NCI-H1930 (cell line): ENCODE measurements at places on chromosomes 3 and 15.
A peak's percentile ranks its signal among the peaks of the same experiment; 100 is the strongest.

DNA sequence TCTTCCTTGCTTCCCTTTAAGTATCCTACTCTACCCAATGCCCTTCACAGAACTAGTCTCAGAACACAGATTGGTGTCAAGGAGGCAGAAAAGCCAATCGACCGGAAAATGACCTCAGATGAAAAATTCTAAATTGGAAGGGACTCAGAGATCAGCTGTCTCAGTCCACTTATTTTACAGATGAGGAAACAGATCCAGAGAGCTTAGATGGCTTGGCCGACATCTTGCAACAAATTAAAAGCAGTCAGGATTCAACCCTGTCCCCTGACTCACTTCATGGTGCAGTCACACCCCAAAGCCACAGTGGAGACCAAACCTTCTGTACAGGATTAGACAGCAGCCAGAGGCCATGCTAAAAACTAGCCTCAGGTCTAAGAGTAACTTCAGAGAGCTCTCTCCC is 169.3 kb upstream of the BHLHE40 start:
- no peak for DNase-seq

GRCh38 chr3:42340466-42340865 is 69.9 kb downstream of the LYZL4 start:
- DNase-seq, result no peak

DNA sequence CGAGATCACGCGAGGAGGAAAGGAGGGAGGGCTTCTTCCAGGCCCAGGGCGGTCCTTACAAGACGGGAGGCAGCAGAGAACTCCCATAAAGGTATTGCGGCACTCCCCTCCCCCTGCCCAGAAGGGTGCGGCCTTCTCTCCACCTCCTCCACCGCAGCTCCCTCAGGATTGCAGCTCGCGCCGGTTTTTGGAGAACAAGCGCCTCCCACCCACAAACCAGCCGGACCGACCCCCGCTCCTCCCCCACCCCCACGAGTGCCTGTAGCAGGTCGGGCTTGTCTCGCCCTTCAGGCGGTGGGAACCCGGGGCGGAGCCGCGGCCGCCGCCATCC is 1.1 kb upstream of the SETD5 start:
- DNase-seq, result peak; percentile 34

GRCh38 chr15:83858820-83859505 is 205.0 kb downstream of the ADAMTSL3 start:
- no peak for DNase-seq

DNA sequence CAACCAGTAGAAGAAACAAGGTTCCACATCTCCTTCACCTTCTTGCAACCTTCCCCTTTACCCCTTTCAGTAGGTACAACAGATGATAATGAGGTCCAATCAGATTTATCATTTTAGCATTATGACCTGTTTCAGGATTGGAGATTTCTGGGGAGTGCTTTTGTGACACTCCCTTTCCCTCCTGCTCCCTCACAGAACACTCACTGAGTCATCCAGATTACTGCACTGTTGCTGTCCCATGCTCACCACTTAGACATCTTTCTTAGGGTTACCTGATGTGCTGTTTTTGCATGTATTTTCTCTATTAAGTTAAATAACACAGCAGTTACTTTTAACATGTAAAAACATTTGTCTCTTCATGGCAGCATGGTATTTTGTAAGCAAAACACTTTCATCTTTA is 118.5 kb downstream of the MFSD1 start:
- no peak for DNase-seq

DNA sequence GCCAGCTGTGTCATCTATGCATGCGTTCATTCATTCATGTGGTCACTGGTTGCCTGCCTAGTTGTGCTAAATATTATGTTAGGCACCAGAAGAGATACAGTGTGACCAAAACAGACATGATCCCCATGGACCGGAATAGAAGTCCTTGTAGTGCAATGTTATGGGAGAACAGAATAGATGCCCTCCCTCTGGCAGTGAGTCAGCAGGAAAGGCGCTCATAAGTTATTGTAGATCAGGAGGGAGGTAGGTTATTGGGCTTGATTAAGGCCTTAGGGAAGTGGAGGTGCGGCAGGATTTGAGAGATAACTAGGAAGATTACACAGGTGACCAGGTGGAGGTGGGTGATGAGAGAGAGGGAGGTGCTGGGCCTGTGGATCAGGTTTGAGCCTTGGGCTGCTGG is 5.2 kb downstream of the MCTP2 start:
- no peak for DNase-seq

DNA sequence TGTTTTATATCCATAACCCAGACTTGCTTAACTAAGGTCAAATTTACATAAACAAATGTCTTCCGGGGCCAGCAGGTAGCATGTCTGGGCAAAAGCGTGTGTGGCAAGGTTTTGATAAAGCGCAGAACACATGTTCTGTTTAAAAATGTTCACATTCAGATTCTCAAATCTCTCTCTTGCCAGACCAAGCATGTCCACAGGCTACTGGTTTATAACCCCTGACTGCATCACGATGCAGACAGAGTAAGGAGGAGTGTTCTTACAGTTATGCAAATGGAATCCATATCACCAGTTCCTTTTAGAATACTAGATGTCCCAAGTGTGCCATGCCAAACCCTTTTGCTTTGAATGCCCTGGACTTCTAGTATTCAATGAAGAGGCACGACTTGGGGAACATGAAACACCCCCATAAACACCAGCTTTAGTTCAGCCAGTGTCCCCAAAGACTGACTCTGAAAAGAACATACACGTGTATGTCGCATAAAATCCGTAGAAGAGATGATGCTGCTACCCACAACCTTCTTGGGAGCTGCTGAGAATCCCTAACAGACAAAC is 412.0 kb downstream of the CNTN4 start:
- no peak for DNase-seq

GRCh38 chr3:194386648-194387047 is 12.4 kb downstream of the GP5 start:
- no peak for DNase-seq

DNA sequence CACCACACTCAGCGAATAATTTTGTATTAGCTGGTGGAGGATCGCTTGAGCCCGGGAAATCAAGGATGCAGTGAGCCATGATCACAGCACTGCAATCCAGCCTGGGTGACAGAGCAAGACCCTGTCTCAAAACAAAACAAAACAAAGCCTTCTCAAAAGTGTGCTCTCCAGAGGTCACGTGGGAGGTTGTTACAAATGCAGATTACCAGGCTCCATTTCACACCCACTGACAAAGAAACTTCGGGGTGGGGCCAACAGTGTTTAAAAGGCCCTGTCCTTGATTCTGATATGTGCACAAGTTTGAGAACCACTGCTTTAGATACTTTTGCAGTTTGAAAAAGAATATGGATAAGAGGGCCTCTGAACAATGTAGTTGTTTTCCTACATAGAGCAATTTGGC is 80.5 kb downstream of the UBE2E2 start:
- DNase-seq, result no peak

DNA sequence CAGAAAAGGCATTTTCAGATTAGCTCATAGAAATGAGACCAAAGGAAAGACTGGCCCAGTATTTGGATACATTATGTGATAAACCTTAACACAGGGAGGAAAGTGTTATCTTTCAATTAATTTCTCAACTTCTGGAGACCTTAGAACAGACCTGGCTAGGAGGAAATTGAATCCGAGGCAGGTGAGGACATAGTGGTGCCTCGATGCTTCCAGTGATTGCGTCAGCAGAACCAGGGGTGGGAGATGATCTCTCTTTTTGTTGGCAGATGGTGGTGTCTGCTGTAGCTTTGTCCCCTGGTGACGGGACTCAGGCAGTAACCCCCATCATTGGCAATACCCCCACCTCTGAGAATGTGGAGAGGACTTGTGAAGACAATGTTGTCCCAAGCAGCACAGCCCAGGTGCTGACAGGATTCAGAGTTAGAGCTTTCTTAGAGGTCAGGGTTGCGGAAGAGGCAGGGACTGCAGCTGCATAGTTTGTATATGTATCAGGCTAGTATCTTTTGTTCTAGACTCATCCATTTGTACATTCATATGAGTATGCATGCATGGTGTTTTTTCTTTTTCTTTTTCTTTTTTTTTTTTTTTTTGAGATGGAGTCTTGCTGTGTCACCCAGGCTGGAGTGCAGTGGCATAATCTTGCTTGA is 27.9 kb upstream of the MUC20 start:
- DNase-seq, result no peak
